BE2C (cell line): ENCODE measurements at places on chromosomes 5 and 9.

DNA sequence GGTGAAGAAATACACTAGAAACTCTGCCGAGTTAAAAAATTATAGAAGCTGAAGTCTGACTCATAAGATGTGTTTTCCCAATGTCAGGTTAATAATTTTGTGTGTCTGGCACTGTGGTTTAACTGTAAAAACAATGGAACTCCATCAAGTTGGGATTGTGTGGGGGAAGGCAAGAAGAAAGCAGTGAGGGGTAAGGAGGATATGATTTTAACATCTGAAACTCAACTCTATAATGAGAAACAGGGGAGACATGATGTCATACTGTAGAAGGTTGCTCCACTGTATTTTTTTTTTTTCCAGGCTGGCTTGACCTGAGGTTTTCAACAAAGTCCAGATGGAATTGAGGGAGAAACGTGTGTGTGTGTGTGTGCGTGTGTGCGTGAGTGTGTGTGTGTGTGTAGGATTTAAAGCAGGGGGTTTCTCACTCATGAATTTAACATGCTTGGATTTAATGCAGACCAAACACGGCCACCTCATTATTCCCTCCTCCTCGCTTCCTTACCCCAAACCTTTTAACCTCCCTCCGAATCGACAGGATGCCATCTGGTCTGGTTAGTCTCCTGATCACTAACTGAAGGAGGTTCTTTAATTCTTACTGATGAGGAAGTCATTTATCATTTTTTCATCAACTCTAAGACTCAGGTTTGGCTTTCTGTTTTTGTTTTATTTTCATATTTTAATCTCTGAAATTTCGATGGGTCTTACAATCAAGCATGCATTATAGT is 140.2 kb upstream of the LPAR1 start:
- no peak for DNase-seq

DNA sequence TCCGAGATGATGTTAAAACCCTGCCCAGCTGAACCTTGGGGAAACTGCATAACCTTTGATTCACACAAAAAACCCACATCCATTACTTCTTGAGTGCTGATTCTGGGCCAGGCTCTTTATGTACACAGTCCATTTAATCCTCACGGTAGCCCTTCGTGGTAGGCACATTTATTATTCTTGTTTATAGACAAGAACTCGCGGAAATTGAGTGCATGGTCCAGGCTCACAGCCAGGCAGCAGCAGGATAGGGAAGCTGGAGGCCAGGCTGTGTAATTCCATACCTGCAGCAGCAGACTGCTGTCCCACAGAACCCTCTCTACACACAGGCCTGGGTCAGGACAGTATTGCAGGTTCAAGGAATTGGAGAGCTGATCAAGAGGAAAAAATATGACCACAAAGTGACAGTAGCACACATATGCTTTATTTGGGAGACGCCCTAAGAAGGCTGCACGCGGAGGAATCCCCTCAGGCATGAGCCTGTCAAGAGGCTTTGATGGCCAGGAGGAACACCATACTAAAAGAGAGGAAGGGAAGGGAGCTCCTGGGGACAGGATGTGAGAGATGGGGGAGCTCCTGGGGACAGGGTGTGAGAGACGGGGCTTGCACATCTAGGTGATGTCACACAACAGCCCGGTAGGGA is 28.4 kb upstream of the FAM120A start:
- no peak for DNase-seq

- no peak for DNase-seq
These were observed 4.3 kb upstream of the EMB start for GRCh38 chr5:50445296-50445949.

DNA sequence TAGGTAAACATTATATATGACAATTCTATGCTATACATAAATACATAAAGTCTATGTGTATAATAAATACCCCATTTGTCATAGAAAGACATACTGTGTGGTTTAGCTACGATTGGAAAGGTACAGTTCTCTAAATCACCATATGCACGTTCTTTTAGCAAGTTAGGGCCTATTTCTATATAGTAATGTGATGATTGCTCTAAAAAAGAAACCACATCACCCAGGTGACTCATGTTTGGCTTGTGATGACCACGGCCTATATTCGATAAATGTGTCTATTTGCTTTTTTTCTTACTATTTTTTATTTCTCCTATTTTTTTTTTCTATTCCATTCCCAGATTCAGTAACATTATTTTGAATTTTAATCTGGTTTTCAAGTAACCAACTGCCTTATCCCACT is 34.7 kb downstream of the RETREG1 start:
- no peak for DNase-seq

GRCh38 chr5:56534102-56534829 is 281.1 kb upstream of the MAP3K1 start:
- DNase-seq: no peak

GRCh38 chr5:121628783-121629182 is 222.9 kb upstream of the FTMT start:
- peak; percentile 61 for DNase-seq

DNA sequence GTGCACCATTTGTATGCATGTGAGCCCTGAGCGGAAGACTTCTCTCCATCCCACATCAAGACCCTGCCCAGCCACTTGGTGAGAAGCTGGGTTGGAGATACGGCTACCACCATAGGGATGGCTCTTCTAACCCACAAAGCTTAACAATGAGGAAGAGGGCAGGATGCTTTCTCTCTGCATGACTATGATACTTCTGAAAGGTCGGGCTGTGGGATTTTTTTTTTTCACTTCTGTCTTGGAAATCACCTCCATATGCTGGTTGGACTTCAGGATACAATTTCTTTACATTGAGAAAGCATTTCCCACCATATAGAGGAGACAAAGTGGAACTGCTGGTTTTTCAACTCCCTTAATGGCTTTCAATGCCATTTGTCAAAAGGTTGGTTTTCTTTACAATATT is 30.5 kb downstream of the ZNF366 start:
- no peak for DNase-seq
